IPS DF 19.7 (cell line): ENCODE measurements at places on chromosomes 5 and 9.
A peak's percentile ranks its signal among the peaks of the same experiment; 100 is the strongest.

DNA sequence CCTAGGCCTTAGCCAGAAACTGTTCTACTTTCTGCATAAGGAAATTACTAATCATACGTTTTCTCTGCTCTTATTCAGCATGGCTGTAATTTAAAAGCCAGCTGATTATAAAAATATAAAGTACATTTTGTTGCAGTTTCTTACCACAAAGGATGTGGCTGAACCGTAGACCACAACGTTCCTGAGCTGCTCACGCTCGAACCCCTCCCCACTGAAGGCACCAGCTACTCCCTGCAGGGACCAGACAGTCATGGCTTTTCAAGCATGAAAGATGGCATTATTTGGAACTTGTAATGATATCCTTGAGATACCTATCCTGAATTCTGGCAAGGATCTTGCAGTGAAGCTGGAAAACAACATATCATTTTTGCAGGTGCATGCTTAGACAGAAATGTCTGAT lies 91.8 kb upstream of the DMRT1 start:
- DNase-seq, result no peak

DNA sequence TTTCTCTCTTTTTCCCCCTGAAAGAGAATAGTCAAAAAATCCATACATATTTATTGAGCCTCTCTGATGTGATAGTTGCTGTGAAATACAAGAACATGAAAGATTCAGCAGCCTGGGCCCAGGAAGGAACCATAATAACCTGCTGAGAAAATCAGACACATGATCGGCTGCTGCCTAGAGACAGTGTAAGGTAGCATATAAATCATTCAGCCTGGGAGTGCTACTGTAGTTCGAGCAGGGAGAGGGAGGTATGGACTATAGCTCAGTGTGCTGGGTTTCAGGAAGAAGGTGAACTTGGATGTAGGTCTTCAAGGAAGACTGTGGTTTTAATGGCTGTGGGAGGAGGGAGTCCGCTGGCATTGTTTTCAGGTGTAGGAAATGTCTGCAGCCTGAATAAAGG lies 469.1 kb downstream of the RAB3C start:
- no peak for DNase-seq

DNA sequence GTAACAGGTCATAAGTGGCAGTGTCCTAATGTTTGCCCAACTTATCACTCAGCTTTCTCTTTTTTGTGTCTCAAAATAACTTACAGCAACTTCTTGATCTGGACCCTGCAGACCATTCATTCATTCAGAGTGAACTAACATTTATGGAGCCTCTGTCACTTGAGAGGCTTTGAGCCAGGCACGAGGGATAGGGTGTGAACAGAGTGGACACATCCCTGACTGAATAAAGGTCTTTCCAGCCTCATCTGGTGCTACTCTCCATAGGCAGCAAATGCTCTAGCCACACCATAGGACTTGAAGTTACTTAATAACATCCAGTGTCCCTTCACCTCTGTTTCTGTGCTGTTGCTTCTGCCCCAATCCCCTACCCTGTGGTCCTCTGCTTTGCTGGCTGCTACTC lies 212.1 kb upstream of the FBN2 start:
- DNase-seq, result no peak

- DNase-seq, result no peak
Observed at GRCh38 chr5:135269931-135270421, 129.1 kb downstream of the MACROH2A1 start.

DNA sequence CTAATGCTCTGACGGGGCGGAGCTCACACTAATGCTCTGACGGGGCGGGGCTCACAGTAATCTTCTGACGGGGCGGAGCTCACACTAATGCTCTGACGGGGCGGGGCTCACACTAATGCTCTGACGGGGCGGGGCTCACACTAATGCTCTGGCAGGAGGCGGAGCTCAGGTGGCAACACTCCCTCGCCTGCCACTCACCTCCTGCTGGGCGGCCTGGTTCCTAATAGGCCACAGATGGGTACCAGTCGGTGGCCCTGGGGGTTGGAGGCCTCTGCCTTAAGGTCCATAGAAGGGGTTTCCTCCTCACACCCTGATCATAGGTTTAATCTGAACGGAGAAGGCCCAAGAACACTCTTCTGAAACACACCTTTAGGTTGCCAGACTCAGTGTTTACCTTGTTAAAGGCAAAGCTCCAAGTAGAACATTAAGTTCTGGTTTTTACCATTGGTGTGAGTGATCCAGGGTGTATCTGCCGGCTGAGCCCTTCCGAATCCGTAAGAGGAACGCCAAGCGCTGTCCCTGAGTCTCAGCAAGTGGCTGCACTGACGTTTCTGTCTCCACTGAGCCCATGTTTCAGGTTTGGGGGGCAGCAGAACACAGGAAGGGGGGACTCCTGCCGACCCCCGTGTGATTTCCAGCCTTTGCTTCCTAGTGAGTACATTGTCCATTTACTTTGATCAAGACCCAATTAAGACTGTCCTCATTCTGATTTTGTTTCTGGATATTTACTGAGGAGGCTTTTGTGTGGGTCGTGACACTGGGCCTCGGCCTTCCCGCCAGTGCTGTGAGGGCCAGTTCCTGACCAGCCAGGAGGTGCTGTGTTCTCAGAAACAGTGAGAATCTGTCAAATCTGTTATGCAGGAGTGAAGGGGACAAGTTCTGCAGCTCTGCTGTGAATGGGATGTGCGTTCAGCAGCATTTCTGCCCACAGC lies 24.6 kb upstream of the LRRC14B start:
- DNase-seq, result no peak

- no peak for DNase-seq
Observed at GRCh38 chr5:126869005-126869451, 92.1 kb downstream of the LMNB1 start.

DNA sequence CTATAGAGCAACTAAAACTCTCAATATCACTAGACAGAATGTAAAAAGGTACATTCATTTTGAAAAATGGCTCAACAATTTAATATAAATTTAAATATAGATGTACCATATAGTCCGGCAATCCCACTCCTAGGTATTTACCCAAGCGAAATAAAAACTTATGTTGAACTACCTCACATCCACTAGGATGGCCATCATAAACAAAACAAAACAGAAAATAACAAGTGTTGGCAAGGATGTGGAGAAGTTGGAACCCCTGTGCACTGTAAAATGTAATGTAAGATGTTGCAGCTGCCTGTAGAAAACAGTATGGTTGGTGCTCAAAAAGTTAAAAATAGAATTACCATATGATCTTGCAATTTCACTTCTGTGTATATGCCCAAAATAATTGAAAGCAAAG lies 36.9 kb upstream of the SELENOP start:
- no peak for DNase-seq

- DNase-seq, result no peak
Observed at GRCh38 chr9:127676638-127677037, 30.1 kb upstream of the CFAP157 start.

GRCh38 chr5:134647750-134648424 lies 698 bp upstream of the SEC24A start:
- no peak for DNase-seq

GRCh38 chr5:22683050-22683449 lies 170.1 kb downstream of the CDH12 start:
- no peak for DNase-seq

DNA sequence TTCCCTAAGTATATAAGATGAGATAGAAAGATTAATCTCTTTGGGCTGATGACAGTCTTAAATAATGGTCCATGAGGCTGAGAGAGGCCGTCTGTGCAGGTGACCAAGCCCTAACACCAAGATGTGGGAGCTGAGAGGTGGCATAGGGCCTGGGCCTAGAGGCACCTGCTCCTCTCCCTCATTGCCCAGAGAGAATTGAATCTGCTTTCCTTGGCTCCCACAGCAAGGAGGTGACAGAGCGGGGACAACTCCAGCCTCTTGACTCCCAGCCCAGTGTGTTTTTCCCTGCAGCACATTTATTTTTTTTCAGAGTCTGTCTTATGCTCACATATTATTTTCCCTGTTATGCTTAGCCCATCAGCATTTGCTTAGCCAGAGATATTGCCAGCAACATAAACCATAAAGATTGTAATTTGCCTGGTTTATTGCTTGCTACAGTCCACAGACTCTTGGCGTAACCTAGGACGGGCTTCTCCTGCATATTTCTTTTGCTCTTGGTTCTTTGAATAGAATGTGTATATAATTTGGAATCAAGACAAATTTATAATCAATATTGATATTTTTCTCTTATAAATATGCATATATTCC lies 105.6 kb downstream of the NTRK2 start:
- DNase-seq, result no peak

DNA sequence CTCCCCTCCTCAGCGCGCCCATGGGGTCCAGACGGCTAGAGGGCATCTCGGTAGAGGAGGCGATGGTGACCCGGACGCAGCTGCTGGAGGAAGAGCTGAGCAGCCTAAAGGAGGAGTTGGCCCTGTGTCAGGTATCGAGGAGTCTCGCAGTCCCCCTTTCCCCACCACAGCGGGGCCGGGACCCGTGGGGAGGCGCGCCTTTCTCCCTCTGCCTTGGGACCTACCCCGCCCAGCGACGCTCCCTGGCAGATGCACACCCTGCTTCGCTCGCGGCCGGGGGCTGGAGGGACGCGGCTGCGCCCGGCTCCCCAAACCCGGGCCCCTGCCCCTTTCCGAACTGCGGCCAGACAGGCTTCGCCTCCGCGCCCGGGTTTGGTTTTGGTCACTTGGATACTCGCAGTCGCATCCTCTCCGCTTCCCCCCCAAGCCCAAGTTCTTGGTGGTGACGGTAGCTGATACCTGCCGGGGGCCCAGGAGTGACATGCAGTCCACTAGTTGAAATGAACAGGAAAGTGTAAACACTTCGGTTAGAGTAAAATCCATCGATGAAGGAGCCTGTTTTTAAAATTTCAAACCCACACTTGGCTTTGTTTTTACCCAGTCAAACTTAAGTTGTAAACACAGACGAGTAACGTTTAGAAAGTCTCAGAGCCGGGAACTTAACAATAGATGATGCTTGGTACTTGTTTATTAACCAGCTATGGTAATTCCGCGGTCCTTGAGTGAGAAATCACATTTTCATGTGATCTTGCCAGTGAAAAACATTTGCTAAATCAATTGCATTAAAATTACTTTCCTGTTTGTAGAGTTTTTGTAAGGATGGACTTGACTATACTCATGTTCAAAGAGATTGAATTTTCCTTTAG lies 688 bp downstream of the CNTLN start:
- DNase-seq, result no peak

DNA sequence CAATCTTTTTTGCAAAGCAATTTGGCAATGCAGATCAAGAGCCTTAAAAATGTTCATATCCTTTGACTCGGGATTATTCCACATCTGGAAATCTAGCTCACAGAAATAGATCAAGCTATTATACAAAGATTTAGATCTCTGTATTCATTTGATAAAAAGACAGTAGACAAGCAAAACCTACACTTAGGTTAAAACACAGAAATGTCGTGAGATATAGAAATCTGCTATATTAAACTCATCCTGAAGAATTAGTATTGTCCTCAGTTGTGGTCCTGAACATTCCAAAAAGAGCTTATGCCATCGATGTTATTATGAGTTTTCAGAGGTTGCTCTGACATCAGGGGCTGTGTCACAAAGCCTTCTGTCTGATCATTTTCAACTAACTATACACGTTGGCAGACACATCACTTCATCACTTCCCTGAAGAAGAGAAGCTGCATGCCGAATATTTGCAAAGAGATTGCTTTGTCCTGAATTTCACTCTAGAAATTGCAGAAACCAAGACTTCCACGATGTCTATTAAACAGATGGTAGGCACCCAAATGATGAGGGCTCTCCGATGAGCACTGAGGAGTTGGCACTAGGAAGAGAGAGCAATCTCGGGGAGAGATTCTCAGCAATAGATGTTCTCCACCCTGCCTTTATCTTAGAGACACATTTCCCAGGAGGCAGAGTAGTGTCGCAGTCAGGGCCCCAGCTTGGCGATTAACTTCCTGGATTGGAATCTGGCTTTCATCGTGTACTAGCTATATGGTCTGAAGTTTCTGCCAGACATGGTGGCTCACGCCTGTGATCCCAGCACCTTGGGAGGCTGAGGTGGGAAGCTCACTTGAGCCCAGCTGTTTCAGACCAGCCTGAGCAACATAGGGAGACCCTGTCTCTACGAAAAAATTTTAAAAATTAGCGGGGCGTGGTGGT lies 1.9 kb upstream of the UBTD2 start:
- no peak for DNase-seq

- DNase-seq, result no peak
Observed at GRCh38 chr9:121138973-121139372, 62.7 kb downstream of the RAB14 start.

- DNase-seq, result peak; percentile 75
Observed at GRCh38 chr9:133742849-133743444, 4.8 kb upstream of the SARDH start.

GRCh38 chr5:127586066-127586770 lies 62.7 kb upstream of the CTXN3 start:
- no peak for DNase-seq

- DNase-seq, result no peak
Observed at GRCh38 chr5:168015506-168015905, 275.9 kb upstream of the WWC1 start.

- DNase-seq, result no peak
Observed at GRCh38 chr5:126597156-126597555, 2.1 kb upstream of the ALDH7A1 start.

GRCh38 chr5:77767301-77767700 lies 8.8 kb downstream of the TBCA start:
- no peak for DNase-seq

DNA sequence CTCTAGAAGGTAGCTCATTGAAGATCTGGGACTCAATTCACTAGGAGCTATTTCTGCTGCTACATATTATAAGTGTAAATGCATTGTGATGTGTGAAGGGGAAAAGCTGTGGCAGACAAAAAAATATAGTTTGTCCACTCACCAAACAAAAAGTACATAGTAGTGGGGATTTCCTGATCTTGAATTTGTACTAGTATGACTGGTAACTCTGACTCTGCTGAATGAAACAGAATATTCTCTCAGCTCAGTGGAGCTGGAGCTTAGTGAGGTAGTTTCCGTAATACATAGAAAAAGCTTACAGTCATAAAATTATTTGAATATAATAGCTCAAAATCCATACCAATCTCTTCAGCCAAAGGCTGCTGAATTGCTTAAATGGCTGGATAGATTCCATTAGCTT lies 455.6 kb upstream of the CD180 start:
- no peak for DNase-seq

DNA sequence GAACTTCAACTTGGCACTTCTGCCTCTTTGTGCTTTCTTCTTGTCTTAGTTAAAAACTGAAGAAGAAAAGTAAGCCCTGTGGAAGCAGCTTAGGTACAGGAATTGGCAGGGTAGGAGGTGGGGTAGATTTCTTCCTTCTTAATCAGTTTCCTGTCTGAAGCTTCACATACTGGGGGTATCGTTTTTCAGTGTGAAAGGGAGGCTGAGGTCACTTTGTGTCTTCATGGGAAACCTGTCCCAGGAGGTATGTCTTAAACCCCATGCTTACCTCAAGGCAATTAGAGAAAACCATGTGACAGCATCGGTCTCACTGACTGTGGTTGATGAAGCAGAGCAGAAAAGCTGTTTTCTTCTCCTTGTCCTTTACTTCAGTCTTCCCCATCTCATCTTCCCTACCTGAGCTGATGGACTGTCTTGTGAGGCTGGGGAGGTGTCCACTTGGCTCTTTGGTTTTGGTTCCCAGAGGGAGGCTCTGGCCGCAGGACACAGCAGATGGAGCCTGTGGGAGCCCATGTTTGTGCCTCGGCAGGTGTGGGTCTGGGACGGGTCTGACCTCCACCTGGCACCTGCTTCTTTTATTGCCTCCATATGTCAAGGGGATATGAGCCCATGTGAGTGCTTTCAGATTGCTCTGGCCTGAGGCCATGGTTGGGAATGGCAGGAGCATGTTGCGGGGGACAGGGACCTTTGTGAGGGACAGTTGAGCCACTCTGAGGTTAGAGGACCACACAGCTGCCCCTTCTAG lies 47.0 kb downstream of the SH3GL2 start:
- no peak for DNase-seq

GRCh38 chr9:22413884-22414283 lies 32.7 kb upstream of the DMRTA1 start:
- DNase-seq, result no peak

- DNase-seq, result no peak
Observed at GRCh38 chr5:122761115-122761514, 13.8 kb upstream of the SNX2 start.
